ENCODE measurements at places on chromosomes 7 and 10.

GRCh38 chr10:80270887-80271286, 18.6 kb downstream of the MAT1A start:
- no peak for DNase-seq

DNA sequence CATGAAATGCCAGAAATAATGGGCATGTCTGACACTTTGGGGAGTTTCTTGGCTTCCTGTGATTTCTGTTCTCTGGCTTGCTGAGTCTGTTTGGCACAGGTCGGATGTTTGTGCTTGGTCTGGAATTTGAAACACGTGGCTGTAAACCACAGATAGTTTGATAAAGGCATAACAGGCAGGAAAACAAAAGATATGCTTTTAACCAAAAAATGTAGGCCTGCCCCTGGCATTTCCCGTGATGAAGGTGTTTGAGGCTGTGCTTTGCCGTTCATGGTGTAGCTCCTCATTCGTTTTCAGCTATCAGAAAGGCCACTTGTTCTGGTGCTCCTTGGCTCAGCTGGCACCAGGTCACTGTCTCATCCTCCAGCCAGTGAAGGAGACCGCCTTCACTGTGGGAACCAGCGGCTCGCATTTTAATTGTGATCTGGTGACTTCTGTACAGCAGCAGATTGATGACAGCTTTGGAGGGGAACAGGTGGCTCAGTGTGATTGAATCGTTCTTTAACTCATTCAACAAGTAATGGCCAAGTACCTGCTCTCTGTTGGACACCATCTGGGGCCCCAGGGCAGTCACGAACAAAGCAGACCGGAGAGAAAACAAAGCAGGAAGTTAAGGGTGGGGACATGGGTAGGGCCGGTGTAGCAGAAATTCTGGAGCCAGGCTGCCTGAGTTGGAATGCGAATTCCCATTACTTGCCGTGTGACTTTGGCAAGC, 111.5 kb downstream of the CCNY start:
- peak; percentile 78 for DNase-seq

DNA sequence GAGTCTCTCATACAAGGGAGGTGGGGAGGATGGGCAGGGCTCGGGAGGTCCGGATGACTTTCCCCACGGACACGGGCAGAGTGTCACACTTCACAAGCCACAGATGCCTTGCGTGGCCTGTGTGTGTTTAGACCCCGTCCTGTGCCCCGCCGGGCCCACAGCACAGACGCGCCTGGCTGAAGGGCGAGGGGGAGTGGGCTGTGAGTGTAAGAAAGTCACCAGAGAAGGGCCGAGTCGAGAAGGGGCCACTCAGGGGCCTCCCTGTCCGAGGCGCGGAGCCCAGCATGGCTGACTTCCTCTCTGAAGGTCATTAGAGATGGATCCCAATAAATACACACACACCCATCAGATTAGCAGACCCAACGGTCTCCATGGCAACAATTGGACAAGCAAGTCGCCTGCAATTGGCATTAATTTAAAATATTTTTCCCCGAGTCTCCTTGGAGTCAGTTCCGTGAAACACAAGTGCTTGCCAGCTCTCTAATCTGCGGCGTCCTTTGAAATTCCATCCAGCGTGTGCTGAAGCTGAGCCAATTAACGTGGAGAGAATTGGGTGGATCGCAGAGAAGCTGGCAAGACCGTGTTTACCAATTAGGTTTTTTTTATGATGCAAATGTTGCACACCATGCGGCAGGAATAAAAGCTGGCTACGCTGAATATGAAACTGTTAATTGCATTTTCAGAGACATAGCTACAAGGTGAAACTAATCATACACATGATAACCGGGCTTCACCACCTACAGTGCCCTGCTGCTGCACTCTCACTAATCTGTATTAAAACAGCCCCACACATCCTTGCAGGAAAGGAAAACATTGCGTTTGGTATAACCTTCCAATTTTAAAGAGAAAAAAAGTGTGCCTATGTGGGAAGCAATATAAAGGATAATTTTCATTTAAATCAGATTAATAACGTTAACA, 571.2 kb downstream of the PTPRN2 start:
- no peak for DNase-seq

- DNase-seq = no peak
These were observed 89.3 kb upstream of the MACROH2A2 start for GRCh38 chr10:69963178-69963834.

- DNase-seq = peak; percentile 66
These were observed 4.4 kb downstream of the ZP3 start for GRCh38 chr7:76428868-76429805.

DNA sequence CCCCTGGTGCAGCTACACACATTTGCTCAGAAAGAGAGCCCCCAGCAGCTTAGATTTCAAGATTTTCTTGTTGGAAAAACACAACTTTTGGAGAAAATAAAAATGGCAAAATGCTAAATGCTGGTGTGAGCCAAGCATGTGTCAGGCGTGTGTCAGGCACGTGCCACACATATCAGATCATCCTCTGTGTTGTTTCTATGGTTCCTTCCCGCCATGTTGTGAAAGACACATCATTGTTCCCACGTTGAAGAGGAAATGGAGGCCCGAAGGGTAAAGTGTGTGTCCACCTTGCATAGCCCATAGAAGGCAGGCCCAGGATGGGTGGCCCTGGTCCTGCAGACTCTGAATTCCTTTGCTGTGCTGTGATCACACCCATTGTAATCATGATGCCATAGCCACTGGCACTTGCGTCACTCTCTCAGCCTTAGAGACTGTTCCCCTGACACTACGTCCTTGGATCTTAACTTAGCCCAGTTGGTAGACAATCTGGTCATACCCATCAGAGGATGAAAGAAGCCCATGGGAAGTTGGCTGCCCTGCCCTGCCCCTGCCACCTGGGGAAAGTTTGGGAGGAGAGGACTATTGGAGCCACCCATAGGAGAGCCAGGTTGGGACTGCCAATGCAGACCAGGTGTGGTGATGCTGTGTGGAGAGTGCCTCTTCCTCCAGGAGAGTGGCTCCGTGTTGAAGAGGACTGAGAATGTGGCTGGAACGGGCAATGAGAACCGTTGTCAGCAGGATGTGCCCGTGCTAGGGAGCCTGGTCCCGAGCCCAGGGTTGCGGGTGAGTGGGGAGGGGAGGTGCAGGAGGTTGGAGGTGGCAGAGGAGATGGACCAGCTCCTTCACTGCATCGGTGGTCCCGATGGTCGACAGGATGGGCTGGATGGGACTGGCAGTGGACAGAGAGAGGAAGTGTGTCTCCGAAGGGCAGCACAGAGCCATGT, 65.6 kb upstream of the IGFBP3 start:
- no peak for DNase-seq

GRCh38 chr10:77463499-77463898, 174.1 kb downstream of the KCNMA1 start:
- DNase-seq = no peak

GRCh38 chr10:118482393-118483331, 112.8 kb downstream of the PRLHR start:
- DNase-seq = no peak

DNA sequence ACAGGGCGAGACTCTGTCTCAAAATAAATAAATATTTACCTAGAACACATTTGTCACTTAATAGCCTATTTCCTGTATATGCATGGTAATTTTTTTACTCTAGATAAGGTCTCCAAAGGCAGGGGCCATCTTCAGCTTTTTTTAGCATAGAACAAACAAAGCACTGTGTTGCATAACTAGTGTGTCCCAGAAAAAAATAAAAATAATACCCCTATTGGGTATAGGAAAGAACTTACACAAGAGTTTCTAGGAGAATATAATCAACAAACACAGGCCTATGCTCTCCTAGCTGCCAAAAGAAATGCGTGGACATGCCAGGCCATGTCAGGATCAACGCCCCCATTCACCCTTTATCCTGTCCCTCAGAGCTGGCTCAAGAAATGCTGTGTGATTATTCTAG, 103.6 kb downstream of the PARD3 start:
- DNase-seq = no peak

DNA sequence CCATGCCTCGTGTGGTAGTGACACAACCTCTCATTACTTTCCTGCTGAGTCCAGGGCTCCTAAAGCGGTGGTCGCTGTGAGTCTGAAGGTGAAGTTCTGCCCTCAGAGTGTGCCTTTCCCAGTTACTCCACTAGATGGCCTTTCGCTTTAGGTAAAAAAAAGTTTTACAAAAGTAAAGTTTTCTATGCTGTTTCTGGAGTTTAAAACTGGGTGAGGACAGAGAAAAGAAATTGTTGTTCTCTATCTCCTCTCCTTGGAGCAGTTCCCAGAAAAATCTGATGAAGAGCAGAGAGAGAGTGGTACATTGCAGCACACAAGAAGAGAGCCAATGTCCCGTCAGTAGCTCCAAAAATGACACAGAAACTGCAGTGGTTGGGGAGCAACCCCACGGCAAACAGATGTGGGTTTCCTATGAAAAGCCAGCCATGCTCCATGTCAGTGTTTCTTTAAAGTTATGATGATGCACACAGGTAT, 257.1 kb downstream of the GLI3 start:
- DNase-seq = peak; percentile 53

- no peak for DNase-seq
These were observed 215.5 kb downstream of the SEMA3D start for GRCh38 chr7:84971360-84971759.

DNA sequence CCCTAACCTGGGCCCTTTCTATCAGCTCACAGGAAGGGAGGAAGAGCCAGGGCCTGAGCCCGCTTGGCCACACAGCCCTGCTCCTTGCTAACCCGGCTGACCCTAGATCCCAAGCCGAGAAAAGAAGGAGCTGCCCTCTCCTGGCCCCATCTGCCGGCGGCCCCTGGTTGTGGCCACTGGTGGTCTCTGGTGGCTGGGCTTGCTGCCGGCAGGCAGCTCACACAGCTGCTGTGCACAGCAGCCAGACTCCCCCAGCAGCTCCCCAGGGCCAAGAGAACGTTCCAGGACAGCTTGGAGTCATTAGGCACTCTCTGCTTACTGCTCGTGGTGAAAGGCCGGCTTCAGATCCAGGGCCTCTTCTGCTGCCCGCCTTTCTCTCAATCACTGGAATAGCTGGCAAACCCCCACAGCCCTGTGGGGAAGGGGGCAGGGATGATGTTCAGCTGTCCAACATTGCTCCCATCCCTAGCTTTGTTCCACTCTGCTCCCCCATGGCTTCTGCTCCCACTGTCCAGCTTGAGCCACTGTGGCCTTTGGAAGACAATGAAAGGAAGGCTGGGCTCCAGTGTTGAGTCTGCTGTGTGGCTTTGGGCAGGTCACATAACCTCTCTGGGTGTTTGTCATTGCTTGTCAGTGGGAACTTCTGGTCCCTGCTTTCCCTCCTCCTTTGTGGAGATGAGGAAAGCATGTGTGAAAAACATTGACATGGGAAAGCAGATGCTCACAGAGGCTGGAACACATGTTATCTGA, 35.4 kb upstream of the COL13A1 start:
- DNase-seq = peak; percentile 6

DNA sequence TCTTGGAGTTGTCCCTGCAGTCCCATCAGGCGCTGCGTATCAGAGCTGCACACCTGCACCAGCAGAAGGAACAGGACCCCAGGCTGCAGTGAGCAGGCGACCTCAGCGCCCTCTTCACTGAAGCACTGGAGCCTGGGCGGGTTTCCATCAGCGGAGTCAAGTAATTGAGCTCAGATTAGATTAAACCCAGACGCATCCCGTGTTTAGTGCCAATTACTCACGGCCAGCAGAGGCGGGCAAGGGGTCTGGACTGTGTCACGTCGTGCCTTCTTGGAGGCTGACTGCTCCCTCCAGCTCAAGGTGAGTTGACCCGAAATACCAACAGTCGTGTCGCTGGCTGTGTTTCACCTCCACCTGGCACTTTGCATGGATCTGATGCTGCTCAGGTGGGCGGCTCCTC, 123.6 kb downstream of the CXCL12 start:
- no peak for DNase-seq

Data from EH (cell line).